ENCODE measurements at places on chromosomes 1 and 21. TPM values are rescaled to one million over a fixed set of nuclear protein-coding genes. Genes with fewer than 3 reads are reported as not detected.

GRCh38 chr1:111270771-111271463 is 19.7 kb upstream of the CHIA start:
- no peak for DNase-seq

GRCh38 chr1:109719337-109719837 is 7.3 kb downstream of the GSTM5 start:
- no peak for DNase-seq

DNA sequence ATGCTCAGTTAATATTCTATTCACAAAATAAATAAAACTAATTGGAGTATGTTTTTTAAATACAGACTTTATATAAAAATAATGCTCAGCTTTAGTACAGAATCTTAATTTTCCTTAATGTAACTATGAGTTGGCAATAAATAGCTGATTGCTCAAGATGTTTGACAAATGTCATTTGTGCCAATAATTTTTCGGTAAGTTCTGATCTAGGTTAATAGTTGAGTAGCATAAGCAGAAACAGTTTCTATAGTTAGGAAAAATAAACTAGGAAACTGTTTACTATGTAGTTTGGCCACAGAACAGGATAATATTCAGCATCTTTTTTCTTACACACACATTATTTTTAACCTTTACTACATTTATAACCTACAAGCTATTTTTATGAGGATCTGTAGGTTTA is 40.3 kb downstream of the KCTD3 start:
- no peak for DNase-seq

Gene S100A5
- total RNA-seq = not detected

GRCh38 chr1:44685881-44686280 is 11.4 kb downstream of the ARMH1 start:
- no peak for DNase-seq

DNA sequence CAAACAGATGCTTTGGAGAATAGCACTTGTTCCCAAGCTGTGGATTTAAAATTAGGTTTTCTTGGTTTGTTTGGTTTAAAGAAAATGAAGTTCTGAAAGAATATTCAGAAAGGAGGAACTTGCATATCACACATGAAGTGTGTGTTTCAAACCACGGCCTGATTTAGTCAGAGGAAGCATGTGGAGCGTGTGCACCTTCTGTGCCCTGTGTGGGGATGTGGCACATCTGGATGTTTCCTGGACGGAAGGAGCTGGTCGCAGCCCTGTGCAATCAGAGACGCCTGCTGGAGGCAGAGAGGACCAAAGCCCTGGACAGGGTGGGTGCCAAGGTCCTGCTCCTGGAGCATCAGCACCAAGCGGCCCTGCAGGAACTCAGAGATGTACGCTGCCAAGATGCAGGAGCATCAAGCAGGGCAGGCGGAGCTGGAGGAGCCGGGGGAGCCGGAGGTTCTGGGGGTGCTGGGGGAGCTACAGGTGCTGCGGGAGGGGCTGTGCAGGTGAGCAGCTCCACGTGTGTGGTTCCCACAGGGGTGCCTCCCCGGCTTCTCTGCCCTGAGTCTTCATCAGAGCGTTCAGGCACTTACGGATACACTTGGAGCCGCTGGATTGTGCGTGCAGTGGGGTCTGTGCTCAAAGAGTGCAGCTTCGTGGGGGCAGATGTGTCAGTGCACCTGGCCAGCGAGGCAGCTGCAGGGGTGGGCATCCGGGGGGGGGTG is 45.7 kb downstream of the PCNT start:
- no peak for DNase-seq

- no peak for DNase-seq
Measured at GRCh38 chr1:55276671-55277376, 61.7 kb upstream of the USP24 start.

GRCh38 chr1:59057211-59057694 is 239.6 kb upstream of the FGGY start:
- DNase-seq = peak; percentile 91

GRCh38 chr1:213572912-213573647 is 414.7 kb upstream of the PROX1 start:
- no peak for DNase-seq

DNA sequence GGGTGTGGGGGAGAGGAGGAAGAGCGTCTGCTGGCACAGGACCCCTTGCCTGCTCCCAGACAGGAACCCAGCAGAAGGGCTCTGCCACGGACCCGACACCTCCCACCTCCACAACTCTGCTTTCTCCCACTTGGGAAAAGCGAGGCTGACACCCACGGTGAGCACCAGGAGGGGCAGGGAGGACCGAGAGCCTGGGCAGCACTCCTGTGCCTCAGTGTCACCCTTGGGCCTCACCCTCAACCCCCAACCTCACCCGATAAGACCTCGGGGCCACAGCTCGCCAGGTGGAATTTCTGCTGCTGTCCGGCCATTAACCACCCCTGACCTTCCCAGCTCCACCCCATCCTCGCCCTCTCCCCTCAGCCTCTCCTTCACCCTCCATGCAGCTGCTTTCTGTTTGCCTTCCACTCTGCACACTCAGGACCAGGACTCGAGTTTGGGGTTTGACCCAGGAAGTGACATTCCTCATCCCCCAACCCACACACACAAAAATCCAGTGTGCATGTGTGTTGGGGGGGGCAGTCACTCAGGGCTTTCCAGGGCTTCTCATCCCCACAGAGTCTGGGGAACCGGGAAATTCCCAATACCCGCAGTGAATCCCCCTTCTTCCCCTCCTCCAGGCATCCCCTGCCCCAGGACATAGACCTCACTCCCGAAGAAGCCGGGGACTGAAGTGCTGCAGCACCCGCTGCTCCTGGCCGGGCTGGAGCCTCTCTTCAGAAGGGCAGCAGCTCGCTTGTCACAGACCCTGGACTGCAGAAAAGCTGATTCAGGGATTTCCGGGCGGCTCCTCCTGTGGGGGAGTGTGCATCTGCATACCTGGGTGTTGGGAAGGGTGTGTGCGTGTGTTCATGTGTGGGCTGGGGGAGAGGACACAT is 65.8 kb downstream of the SYT2 start:
- DNase-seq = no peak

Gene PLA2G2D
- total RNA-seq = not detected

DNA sequence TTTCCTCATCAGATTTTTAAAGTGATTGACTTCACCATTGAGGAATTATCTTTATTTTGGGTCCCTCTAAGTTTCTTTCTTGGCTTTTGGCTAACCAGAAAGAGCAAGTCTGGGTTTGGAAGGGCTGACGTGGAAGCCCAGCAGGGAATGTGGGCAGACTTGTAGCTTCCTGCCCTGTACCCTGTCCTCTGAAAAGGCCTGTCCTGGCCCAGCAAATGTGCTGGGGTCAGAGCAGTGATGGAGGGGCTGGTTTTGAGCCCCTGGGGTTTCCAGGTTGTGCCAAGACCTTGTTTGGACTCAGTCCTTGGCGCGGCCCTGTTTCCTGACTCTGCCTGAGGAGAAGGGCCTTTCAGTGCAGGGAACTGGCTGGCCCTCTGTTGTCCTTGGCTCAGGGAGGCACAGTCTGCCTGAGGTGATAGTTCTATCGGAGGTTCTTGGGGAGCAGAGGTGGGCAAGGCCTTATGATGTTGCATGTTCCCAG is 72.1 kb downstream of the UCK2 start:
- DNase-seq = peak; percentile 48

Data from ascending aorta (tissue), 2 donors.